Fibroblast of lung (primary cell): ENCODE measurements at places on chromosomes 5 and 9. TPM values are rescaled to one million over a fixed set of nuclear protein-coding genes. Genes with fewer than 3 reads are reported as not detected.

CFAP90 gene
- not detected in 2 replicates for polyA plus RNA-seq

NEUROG1 gene
- not detected in 2 replicates for polyA plus RNA-seq

RCL1 gene
- polyA plus RNA-seq, result 5.0 and 8.8 TPM in 2 replicates

DDX4 gene
- not detected in 2 replicates for polyA plus RNA-seq

CARD6 gene
- polyA plus RNA-seq, result 8.1 and 8.7 TPM in 2 replicates

EFNA5 gene
- 3.7 and 4.3 TPM in 2 replicates for polyA plus RNA-seq

ST8SIA4 gene
- polyA plus RNA-seq, result 0.02 and 0.05 TPM in 2 replicates

DNA sequence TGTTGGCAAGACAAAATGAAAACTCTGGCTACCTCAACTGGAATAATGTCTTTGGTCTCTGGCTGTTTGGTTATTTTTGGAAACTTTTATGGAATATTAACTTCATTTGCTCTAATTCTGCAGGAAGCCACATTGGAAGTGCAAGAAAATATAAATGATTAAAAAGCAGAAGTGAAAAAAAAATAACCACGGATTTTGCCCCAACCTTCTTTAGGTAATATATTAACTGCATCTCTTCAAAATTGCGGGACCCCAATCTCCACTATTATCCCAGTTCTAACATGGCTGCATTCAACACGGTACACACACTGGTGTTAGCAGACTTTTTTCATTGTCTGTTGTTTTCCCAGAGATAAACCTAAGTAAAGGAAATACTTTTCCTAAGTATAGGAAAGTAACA lies 23.0 kb downstream of the GLIS3 start:
- DNase-seq, result no peak

GRCh38 chr5:760363-761058 lies 24.0 kb downstream of the ZDHHC11B start:
- no peak for DNase-seq

- peak; percentile 53 for DNase-seq
Observed at GRCh38 chr9:94199776-94200175, 59.3 kb upstream of the ZNF169 start.

- DNase-seq, result peak; percentile 86
Observed at GRCh38 chr9:89808756-89809181, 204.0 kb downstream of the GADD45G start.

- no peak for DNase-seq
Observed at GRCh38 chr9:1156794-1157550, 106.8 kb downstream of the DMRT2 start.

DNA sequence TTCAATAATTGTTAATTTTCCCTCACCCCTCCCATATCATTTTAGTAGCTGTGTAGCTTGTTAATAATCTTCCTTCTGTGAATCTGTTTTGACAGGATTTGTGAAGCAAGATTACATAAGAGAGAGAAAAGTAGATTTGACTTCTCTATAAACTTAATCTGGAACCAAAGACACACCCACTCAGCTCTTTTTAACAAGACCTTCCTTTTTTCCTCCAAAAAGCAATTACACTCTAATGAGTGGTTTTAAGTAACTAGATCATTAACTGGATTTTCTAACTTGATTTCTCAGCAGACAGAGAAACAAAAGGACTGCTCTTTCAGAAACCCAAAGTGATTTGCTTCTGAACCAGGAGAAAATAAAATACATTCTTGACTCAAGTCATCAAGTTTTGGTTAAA lies 21.9 kb downstream of the RFK start:
- DNase-seq, result no peak

- DNase-seq, result no peak
Observed at GRCh38 chr9:89356782-89357181, 38.5 kb downstream of the SECISBP2 start.

DNA sequence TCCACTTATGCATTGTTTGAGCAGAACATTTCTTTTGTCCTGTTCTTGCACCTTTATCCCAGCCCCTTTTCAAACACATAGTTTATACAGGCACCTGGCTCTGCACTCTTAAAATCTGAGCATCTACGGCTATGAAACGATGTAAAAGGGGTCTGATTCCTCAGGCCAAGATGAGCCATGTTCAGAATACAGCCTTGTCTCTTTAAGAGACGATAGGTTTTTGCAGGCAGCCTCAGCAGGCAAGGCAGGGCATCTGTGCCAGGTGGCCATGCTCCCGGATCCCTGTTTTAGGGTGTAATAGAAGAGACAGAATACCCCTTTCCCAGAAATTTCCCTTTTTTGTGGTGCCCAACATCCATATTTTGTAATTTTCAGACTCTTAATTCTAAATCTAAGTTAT lies 89.1 kb upstream of the NFIB start:
- DNase-seq, result no peak

DNA sequence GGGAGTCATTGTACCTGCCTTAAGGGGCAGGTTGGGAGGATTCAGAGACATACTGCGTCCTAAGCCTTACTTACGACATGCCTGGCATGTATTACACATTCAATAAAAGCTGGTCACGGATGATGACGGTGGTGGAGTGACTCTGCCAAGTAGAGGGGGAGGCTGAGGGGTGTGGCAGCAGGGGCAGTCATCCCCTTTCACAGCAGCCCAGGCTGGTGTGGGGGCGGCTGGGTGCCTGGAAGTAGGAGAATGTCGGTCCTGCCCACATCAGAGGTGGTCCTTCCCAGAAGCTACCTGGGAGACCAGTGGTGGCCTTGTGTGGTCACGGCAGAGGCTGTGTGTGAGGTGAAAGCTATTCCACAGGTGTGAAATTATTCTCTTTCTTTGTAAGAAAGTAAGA lies 8.9 kb downstream of the ZBTB34 start:
- DNase-seq, result no peak

GRCh38 chr9:136847088-136847825 lies 2.0 kb upstream of the PHPT1 start:
- peak; percentile 87 for DNase-seq

- DNase-seq, result no peak
Observed at GRCh38 chr5:126741361-126741760, 35.6 kb upstream of the LMNB1 start.

DNA sequence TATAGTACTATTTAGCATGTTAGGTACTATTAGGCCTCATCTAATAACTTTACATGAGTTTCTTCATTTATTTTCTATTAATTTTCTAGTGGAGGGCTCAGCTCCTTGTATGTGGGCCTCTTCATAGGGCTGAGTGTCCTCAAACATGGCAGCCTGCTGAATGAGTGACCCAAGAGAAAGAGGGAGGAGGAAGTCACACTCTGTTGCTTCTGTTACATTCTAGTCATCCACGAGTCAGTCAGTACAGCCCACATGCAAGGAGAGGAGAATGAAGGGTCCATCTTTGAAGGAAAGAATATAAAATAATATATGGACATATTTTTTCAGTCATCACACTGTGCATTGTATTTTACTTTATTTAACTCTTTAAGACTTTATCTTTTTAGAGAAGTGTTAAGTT lies 66.6 kb upstream of the NR3C1 start:
- no peak for DNase-seq
